ENCODE measurements at places on chromosomes 11 and 22.

- no peak for DNase-seq
Measured at GRCh38 chr11:12200279-12200990, 90.0 kb downstream of the MICAL2 start.

DNA sequence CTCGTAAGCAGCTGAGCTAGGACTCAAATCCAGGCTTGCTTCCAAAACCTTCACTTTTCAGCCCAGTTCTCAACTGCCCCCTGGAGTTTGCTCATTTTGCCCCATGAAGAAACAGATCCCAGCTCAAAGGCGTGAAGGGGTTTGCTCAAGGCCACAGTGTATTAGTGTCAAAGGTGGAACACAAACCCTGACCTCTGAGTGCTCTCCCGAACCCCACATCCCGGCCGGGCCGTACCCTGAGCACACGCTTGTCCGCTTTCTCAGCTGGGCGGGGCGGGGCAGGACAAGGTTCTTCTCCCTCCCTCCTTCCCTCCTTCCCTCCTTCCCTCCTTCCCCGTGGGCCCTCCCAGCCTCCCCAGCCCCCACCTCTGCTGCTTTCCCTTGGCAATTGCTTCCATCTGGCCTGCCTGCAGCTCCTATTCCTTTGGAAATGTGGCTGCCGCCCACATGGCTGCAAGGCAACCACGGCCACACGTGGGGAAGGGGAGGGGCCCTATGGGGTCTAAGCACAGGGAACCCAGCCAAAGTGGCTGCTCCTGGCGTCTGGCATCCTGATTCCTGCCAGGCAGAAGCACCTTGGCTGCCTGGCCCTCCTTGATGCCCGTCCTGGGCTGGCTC lies 4.1 kb downstream of the ST3GAL4 start:
- DNase-seq = peak; percentile 66

DNA sequence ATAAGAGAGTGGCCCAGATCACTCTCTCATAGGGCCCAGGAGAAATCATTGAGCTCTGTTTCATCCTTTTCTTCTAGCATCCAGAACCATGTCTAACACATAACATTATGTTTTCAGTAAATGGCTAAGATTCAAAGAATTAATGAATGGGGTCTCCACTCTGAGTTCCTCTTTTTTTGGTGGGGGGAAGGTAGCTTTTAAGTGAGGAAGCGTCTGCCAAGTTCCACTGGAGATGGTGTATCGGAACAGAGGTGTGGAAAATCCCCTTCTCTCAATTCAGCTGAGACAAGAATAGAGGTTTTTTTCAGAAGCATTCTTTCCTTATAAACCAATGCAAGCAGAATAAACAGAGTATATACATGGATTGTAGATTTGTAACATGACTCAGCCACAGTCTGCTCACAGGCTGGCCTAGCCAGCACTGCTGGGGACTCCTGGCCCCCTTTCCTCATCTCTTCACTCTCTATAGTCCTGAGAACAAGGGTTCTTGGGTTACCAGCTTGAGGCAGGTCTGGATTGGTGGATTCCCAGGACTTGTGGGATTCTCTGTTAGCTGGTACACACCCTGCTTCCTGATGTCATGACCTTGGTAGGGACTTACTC lies 97.2 kb downstream of the TRAF6 start:
- DNase-seq = no peak

DNA sequence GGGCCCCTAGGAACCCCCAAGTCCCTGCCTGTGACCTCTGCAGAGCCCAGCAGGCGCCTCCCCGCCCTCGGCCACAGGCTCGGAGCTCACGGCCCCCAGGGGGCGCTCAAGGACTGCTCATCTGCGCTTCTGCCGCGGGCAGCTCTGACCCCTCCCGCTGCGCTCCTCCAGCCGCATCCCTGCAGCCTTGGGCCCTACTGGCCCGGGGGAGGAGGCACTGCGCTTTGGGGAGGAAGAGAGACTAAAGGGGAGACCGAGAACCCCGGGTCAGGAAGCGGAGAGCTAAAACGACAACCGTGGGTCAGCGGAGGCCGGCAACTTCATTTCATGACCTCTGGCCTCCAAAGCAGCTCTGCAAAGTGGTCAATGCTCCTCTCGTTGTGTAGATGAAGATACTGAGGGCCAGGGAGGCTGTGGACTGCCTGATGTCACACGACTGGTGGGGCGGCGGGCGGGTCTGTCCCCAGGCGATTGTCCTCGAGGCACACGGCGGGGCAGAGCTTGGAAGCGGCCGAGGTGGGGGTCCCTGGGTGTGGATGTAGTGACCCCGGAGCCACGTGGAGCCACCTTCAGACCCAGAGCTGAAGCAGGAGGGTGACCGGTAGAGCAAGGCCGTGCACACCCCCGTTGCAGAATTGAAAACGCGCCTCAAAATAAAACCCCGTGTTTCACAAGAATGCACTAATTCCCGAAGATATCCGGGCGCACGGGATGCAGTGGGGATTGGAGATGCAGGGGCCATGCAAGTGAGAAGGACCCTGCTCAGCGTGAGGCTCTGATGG lies 2.7 kb upstream of the KRTAP5-6 start:
- DNase-seq = peak; percentile 82

- peak; percentile 26 for DNase-seq
Measured at GRCh38 chr11:114340311-114341131, 44.3 kb downstream of the NNMT start.

GRCh38 chr11:98600786-98601773 lies 419.7 kb upstream of the CNTN5 start:
- no peak for DNase-seq

DNA sequence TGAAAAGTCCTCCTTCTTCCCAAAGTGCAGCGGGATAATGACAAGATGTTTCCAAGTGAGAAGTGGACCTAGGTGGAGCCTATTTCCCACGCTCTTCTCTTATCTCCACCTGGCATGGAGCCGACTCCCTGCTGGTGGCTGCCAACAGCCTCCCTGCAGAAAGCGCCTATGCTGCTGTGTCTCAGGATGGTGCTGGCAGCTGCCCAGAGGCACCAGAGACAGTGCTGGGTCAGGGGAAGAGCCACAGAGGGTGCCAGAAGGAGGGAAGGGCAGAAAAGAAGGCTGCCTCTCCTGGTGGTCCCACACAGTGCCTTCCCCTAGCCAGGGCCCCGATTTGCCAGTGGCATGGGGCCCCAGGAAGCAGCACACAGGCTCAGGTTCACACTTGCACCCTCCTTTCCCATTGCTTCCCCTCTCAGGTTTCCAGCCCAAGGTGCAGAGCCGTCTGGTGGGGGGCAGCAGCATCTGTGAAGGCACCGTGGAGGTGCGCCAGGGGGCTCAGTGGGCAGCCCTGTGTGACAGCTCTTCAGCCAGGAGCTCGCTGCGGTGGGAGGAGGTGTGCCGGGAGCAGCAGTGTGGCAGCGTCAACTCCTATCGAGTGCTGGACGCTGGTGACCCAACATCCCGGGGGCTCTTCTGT lies 19.0 kb downstream of the CD5 start:
- DNase-seq = no peak

GRCh38 chr22:30249049-30250038 lies 2.8 kb upstream of the LIF start:
- DNase-seq = no peak

DNA sequence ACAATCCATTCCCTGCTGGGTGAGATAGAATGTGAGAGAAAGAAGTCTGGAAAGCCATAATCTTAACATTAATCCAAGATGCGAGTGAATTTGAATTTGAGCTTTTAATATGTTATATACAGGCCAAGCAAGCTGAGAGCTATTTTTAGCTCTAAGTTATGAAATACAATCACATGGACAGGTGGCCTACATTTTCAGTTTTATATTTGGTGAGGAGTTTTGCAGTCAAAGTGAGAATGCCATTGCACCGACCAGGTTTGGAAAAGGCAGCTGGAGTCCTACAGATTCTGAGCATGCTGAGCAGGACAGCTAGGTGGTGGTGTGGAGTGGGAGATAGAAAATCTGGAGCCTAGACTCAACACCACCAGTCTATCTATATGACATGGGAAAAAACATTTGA lies 12.0 kb downstream of the OR5B21 start:
- DNase-seq = peak; percentile 49

GRCh38 chr11:97280347-97280746 lies 890.5 kb downstream of the JRKL start:
- DNase-seq = no peak

DNA sequence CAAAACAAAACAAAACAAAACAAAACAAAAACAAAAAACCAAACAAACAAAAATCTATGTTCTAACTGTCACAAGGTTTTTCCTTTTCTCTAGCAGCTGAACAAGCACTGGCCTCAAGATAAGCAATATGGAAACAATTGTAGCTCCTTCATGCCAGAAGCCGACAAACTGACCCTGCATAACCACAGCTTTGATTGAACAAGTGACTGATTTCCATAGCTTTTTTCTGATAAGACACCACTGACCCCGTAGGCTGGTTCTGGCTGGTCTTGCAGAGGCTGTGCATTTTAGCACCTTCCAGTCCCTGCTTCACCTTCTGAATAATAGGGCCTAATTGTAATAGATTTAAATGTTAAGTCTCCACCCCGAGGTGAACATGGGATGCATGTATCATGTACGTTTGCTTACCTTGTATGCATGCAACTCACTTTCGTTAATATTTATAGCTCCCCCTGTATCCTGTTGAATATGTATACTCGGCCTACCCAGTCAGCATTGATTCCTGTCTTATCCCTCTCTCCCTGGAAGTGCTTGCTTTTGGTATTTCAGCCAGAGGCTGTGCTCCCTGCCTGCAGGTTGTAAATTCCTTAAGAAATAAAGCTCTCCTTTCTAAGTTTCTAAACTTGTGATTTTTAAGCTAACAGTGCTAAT lies 49.6 kb downstream of the CNTF start:
- DNase-seq = no peak

- no peak for DNase-seq
Measured at GRCh38 chr11:109426442-109427240, 4.7 kb downstream of the C11orf87 start.
